NCI-H2081 treated with DMSO at 0.1 percent for 48 hours (cell line): ENCODE measurements at places on chromosomes 5 and 9.

- DNase-seq, result no peak
These were observed 453.3 kb downstream of the KIF4B start for GRCh38 chr5:155466851-155467250.

DNA sequence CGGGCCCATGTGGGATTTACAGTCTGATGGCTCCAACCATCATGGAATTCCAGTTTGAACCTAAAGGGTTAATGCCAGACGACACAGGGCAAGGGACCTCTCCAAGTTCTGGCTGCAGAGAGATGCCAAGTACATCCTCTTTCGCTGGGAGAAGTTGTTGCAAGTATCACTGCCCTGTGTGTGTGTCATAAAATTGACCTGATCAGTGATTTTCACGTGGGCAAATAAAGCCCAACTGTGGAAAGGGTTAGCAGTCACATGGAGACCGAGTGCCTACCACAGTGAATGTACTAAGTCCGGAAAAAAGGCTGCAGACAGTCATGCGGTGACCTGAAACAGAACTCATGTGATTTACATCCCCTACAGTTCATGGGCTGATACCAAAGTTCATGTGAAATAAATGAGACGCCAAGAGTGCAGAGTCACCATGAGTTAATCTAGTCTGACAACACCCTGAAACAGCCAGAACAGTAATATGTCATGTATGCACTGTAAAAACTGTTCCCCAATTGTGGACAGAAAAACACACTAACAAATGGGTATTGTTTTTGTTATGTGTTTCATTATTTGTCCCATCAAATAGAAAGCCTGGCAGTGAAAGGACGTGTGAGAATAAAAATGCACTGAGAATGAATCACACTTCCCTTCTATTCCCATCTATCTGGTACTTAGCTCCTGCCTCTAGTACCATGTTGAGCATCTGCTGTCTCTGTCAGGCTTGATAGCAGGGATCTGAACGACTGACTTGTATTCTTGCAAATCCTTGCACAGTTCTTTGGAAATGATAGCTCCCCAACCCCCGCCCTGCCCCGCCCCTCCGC is 115.7 kb downstream of the SUSD1 start:
- no peak for DNase-seq

DNA sequence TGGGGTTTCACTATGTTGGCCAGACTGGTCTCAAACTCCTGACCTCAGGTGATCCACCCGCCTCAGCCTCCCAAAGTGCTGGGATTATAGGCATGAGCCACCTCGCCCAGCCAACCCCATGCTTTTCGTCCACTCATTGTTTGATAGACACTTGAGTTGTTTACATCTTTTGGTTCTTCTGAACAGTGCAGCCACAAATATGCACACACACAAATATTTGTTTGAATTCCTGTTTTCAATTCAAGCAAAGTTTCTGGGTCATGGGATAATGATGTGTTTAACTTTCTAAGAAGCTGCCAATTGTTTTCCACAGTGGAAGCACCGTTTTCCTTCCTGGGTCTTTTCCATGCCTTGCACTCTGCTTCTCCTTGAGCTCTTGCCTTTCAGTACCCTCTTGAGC is 6.8 kb upstream of the PAEP start:
- no peak for DNase-seq

GRCh38 chr5:113213551-113214425 is 221.0 kb downstream of the TSSK1B start:
- DNase-seq, result no peak

GRCh38 chr5:178176791-178177190 is 10.4 kb downstream of the GMCL2 start:
- DNase-seq, result no peak

DNA sequence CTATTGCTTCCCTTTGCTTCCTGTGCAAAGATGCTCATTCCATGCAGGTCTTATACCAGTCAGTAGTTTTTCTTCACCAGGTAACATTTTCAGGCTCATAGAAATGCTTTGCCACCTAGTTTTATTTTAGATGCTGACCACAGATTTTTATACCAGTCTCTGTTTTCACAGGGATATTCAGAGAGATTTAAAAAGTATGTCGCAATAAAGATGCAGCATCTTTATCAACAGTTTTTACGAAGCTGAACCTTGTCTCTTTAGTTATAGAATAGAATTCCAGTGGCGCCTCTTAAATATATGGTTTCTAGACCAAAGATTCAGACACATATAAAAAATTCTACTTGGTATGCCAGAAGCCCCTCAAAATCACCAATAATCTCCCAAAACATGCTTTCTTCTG is 155.7 kb upstream of the PCSK5 start:
- DNase-seq, result no peak

- DNase-seq, result no peak
These were observed 6.2 kb downstream of the MAPKAP1 start for GRCh38 chr9:125700791-125701190.

DNA sequence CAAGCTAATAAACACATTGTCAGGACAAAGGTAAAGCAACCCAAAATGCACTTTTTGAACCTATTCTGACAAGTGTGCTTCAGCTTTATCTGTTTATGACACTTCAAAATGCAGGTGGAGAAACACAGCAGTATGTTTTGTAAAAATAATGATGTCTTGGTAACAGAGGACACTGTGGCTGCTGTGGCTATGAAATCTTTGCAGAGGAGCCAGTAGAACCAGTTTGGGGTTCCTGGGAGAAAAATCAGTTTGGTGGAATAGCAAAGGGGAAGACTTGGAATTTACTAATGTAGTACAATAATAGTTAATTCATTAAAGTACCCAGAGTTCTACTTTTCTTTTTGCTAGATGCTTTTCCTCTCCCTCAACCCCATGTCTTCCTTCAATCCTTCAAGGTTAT is 40.6 kb downstream of the SIL1 start:
- DNase-seq, result no peak

- DNase-seq, result no peak
These were observed 139.0 kb upstream of the SLC27A6 start for GRCh38 chr5:128826275-128826674.

DNA sequence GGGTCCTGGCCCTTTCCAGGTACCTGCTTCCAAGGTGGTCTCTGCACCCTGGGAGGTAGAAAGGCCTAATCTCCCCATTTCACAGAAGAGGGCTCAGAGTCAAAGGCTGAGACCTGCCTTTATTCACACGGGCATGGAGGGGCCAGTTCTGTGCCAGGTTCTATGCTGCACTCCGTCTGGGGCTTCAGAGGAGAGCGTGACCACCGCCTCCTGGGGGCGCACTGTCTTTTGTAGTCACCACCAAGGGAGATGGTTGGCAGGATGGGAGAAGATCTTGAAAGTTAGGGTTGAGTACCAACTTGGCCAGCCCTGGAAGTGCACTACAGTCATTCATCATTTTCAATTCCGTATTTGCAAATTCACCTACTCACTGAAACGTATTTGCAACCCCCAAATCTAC is 23.7 kb upstream of the PRDM12 start:
- no peak for DNase-seq

DNA sequence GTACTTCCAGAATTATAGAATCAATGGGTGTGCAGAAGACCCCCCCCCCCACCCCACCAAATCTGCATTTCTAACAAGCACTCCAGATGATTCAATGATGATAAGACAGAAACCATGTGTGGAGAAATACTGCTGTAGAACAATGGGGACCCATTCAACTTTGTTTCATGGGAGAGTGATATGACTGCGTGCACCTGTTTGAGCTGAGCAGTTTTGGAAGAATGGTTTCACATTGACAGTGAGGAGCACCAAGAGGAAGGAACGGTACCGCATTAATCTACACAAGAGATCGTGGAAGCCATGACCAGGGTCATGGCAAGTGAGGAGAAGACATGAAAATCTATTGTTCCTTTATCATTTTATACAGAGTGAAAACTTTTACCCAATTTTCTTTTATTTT is 202.7 kb downstream of the CD180 start:
- no peak for DNase-seq

DNA sequence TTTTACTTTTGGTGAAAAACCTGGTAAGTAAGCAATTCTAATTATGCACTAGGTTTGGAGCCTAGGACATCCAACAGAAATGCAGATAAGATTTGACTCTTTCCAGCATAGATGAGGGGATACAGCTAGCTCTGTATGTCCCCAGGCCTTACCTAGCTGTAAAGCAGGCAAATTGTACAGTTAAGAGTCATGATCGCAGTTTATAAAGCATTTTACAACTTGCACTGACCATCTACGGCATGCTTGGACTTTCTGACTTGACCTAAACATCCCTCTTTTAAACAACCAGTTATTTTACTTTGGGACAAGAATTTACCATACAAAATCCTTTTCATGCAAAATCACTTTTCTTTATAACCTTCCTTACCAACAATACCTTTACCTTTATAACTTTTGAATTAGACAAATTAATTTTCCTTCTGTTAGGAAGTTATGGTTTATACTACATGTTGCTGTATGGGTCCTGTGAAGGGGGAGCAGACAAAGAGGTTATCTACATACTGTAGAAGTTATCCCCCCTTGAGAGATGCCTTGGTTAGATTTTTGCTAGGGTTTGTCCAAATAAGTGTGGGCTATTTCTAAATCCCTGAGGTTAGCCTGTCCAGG is 36.8 kb downstream of the FGD3 start:
- no peak for DNase-seq

- no peak for DNase-seq
These were observed 115.7 kb downstream of the ESM1 start for GRCh38 chr5:54869691-54870090.
